ENCODE measurements at places on chromosomes 1 and 21. TPM values are rescaled to one million over a fixed set of nuclear protein-coding genes. Genes with fewer than 3 reads are reported as not detected.
A peak's percentile ranks its signal among the peaks of the same experiment; 100 is the strongest.

DNA sequence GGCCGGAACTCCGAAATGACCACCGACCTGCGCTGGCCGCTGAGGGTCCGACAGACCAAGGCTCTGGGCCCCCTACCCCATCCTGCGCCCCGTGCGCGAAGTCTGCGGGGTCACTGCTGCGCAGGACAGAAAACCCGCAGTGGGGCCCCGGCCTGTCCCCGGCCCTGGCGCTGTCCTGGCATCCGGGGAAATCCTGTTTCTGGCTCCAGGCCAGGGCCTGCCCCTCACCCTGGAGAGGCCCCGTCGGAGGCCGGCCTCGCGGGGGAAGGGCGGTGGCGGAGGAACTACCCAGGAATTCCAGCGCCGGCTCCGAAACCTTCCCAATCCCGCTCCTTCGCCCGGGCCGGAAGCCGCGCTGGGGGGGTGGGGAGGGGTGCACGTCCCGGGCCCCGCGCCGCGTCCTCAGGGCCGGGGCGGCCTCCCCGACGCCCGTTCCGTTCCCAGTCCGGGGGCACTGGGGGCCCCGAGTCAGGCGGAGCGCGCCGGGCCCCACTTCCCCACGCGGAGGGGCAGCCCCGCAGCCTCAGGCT, 77.0 kb downstream of the MORN1 start:
- DNase-seq: peak; percentile 94
- H3K27me3 ChIP-seq: no peaks in the 10 kb centered on the region
- peak overlapping the region; percentile 83 for H3K27ac ChIP-seq
- H3K36me3 ChIP-seq: no peaks in the 10 kb centered on the region
- H3K4me1 ChIP-seq: peaks cover 9% of the 10 kb centered on the region
- peak overlapping the region; percentile 49 for H3K4me3 ChIP-seq

GBP5 gene
- not detected for total RNA-seq

LCE1B gene
- not detected for total RNA-seq

DNA sequence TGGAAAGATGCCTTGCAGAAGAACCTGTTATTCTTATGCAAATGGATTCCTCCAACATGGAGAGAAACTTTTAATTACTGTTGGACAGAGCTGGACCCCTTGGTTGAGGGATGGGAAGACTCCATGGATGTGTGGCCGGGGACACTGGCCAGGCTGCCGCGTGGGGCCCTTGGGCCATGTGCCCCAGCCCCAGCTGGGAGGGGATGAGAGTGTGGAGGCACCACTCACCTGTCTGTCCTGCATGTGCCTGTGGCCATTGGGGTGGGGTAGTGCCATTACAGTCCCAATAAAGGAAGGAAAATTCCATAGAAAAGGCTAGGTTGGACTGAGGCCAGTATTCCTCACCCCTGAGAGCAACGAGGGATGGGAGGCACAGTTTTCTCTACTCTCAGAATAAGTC, 564.5 kb upstream of the PTBP2 start:
- no peaks in the 10 kb centered on the region for H3K27me3 ChIP-seq
- H3K36me3 ChIP-seq: peaks cover 12% of the 10 kb centered on the region
- H3K27ac ChIP-seq: no peak overlapping the region
- H3K4me3 ChIP-seq: no peak overlapping the region

LMOD1 gene
- total RNA-seq: 0.82 TPM

DNA sequence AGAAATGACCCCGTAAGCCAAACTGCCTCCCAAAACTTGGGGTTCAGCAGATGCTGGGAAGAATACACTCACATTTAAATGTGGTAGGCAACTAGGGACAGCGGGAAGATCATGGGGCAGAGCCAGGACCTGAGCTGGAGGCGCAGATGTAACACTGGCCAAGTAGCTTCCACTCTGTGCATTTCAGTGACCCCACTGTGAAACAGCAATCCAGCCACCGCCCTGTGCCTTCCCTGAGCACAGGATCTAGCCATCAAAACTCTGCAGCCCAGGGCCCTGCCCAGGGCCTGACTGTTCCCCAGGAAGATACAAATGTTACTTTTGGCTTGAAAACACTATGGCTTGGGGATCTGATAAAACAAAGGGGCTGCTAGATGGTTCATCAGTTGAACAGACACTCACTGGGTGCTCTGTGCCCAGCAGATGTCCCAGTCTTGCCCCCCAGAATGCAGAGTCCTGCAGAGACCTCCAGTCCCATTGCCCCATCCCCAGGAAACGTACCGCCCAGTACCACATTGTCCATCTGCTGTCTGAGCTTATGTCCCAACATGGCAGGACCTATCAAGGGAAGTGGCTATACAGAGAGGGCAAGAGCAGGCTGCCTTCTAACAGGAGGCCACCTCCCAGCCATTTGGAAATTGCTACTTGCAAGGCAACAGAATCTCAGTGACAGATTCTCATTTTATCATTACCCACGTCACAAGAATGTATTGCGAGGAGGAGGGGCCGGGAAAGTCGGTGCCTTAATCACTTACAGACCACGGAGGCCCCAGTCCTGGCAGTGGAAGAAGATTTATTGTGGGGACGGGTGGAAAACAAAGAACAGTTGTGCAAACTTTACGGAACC, 124.0 kb downstream of the DMRTB1 start:
- H3K36me3 ChIP-seq: no peaks in the 10 kb centered on the region
- no peak for DNase-seq
- no peaks in the 10 kb centered on the region for H3K27me3 ChIP-seq
- no peak overlapping the region for H3K27ac ChIP-seq
- no peak overlapping the region for H3K4me3 ChIP-seq

CFAP126 gene
- total RNA-seq: not detected

DNA sequence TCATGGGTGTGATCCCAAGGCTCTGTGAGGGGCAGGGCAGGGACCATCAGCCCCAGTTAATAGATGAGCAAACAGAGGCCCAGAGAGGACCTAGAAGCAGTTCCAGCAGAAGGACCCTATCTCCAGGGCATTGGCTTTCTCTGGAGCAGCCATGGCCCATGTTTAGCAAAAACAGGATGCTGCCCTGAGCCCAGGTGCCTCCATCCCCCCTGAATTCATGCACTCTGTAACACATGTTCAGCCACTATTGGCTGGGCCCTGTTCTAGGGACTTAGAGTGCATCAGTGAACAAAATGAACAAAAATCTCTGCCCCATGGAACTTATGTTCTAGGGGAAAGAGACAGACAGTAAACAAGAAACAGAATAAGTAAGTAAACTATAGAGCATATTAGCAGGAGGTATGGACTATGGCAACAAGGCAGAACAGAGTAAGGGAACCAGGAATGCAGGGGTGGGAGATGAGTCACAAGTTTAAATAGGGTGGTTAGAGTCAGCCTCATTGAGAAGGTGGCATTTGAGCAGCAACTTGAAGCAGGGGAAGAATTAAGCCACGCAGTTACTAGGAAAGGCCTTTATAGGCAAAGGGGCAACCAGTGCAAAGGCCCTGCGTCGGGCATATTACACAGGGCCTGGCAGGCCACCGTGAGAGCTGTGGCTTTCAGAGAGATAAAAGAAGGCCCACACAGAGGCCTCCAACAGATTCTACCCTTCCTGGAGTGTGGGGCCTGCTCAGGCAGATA, 185.9 kb upstream of the EDN2 start:
- H3K4me3 ChIP-seq: no peak overlapping the region
- no peak for DNase-seq
- no peak overlapping the region for H3K27ac ChIP-seq
- H3K27me3 ChIP-seq: no peaks in the 10 kb centered on the region

DNA sequence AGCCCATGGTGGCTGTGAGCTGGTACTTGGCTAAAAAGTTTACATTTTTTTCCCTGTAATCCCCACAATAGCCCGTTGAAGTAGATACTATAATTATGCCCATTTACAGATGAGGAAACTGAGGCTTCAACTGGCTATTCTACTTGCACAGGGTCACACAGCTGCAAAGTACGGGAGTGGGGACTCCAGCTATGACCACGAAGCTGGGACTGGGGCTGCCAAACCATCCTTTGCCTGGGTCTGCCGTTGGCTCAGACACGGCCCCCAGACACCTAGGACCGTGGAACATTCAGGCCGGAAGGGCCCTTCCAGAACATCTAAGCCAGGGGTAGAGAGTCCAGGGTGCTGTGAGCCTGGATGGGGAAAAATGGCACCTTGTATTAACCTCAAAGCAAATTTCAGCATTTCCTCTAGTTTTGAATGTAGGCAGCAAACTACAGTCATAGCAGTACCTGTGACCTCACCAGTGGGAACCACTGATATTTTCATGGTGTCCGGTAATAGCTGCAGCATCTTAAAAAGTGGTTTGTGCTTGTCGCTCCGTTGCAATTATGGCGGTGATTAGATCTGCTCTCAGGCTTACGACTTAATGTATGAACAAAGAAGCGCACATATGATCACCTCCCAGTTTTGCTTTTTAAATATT, 4.3 kb downstream of the TP73 start:
- H3K36me3 ChIP-seq: no peaks in the 10 kb centered on the region
- no peak for DNase-seq
- H3K4me1 ChIP-seq: peaks cover 3% of the 10 kb centered on the region
- no peak overlapping the region for H3K27ac ChIP-seq

DNA sequence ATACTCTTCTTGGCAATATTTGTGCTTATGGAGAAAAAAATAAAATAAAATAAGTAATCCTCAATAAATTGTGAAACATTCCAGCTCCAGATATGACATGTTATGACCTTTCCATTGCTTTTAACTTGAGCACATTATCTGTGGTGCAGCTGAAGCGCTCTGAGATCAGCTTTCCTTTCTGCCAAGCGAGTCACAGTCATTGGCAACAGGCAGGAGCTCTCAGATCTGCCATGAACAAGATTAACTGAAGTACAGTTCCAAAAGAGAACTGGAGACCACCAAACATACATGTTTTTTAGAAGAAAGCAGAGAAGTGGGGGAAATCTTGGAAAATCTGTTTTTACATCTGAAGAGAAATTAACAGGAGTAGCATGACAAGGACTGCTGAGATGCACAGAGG, 89.2 kb upstream of the DSCAM start:
- no peak for DNase-seq
- no peak overlapping the region for H3K27ac ChIP-seq
- H3K36me3 ChIP-seq: no peaks in the 10 kb centered on the region

VHLL gene
- not detected for total RNA-seq

- no peak overlapping the region for H3K4me3 ChIP-seq
- DNase-seq: no peak
- no peaks in the 10 kb centered on the region for H3K36me3 ChIP-seq
Observed at GRCh38 chr1:174215766-174216165, 56.4 kb downstream of the RABGAP1L start.

- H3K4me3 ChIP-seq: no peak overlapping the region
- no peaks in the 10 kb centered on the region for H3K27me3 ChIP-seq
- H3K4me1 ChIP-seq: no peaks in the 10 kb centered on the region
- no peak overlapping the region for H3K27ac ChIP-seq
- no peak for DNase-seq
Observed at GRCh38 chr1:18526436-18527275, 45.9 kb downstream of the KLHDC7A start.

DNALI1 gene
- 5.4 TPM for total RNA-seq

ZSWIM5 gene
- 3.6 TPM for total RNA-seq

DNA sequence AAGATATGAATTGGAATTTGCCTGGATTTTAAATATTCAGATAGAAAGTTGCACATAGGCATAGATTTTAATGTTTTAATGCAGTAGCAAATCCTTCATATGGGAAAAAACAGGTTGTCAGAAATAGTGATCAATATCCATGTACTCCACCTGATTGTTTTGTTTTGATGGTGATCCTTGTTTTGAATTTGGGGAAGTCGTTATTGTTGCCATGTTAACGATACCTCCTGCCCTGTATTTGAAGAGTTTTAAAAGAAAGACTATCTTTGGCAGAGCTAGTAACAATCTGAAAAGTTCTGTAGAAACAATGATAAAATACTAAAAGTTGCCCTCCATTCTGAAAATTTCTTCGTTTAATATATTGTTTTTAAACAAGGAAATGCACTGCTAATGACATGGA, 1.1 kb downstream of the CEP350 start:
- H3K4me1 ChIP-seq: peaks cover 9% of the 10 kb centered on the region
- peak overlapping the region; percentile 66 for H3K4me3 ChIP-seq
- H3K27ac ChIP-seq: peak overlapping the region; percentile 82
- no peaks in the 10 kb centered on the region for H3K27me3 ChIP-seq
- H3K36me3 ChIP-seq: no peaks in the 10 kb centered on the region

DNA sequence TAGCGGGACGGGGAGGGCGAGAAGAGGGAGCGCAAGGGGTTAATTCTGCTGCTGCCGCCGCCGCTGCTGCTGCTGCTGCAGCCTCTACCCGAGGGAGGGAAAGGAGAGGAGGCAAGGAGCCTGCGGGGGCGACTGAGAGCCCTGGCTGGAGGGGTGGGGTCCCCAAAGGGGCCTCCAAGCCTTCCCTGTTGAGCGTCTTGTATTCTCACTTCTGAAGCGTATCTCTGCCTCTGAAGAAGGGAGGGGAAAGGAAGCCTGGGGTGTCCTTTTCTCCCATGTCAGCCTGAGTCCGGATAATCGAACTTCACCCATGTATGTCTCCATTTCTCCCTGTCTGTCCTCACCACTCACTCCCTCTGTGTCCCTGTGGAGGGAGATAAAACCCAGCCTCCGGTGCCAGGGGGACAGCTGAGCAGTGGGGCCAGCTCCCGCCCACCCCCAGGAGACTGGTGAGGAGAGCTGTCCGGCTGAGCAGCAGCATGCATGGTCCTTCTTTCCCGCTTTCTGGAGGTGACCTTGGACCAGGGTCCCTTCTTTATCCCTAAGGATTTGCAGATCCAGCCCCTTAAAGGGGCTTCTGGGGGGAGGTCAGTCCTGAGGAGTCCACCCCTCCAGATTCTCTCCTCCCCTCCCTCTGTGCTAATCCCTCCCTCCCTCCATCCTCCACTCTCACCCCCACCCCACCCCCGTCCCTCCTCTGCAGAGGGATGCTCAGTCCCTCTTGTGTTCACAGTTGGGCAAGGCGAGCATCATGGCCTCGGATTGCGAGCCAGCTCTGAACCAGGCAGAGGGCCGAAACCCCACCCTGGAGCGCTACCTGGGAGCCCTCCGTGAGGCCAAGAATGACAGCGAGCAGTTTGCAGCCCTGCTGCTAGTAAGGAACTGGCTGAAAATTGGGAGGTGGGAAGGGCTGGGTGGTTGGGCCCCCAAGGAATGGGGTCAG, 1.0 kb downstream of the NCDN start:
- H3K4me1 ChIP-seq: peaks cover 28% of the 10 kb centered on the region
- H3K27me3 ChIP-seq: no peaks in the 10 kb centered on the region
- peak overlapping the region; percentile 64 for H3K27ac ChIP-seq
- H3K4me3 ChIP-seq: peak overlapping the region; percentile 91
- H3K36me3 ChIP-seq: no peaks in the 10 kb centered on the region

Measured in GM23338 (cell line).